HFFc6 (cell line): ENCODE measurements at places on chromosomes 16 and 17. TPM values are rescaled to one million over a fixed set of nuclear protein-coding genes. Genes with fewer than 3 reads are reported as not detected.

DNA sequence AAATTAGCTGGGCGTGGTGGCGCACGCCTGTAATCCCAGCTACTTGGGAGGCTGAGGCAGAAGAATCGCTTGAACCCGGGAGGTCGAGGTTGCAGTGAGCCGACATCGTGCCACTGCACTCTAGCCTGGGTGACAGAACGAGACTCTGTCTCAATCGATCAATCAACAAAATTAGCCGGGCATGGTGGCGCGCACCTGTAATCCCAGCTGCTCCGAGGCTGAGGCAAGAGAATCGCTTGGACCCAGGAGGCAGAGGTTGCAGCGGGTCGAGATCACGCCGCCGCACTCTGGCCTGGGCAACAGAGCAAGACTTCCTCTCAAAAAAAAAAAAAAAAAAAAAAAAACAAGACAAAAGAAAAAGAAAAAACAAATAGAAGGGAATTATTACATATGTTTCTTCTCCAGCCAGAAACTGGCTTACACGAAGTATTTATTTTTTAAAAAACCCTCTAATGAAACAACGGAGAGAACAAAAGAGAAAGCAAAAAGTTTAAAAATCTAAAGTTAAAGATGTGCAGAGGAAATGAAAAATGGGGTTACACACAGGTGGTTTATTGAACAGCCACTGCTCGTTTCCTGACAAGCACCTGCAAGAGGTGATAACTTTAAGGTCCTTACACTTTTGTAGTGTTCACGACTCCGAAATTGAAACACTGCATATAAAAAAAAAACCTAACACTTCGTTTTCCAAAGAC is 1.4 kb downstream of the SYNRG start:
- DNase-seq = no peak
- peaks cover 9% of the 10 kb centered on the region for H3K36me3 ChIP-seq
- peaks cover 54% of the 10 kb centered on the region for H3K4me1 ChIP-seq
- peak overlapping the region; percentile 96 for H3K27ac ChIP-seq
- peak overlapping the region; percentile 97 for H3K4me3 ChIP-seq
- no peaks in the 10 kb centered on the region for H3K27me3 ChIP-seq

- H3K27me3 ChIP-seq = peaks cover 23% of the 10 kb centered on the region
- H3K36me3 ChIP-seq = no peaks in the 10 kb centered on the region
- no peak overlapping the region for H3K27ac ChIP-seq
- no peak overlapping the region for H3K4me3 ChIP-seq
Measured at GRCh38 chr16:83973077-83973476, 5.0 kb downstream of the NECAB2 start.

- no peak overlapping the region for H3K4me3 ChIP-seq
- no peak overlapping the region for H3K27ac ChIP-seq
- DNase-seq = no peak
- H3K27me3 ChIP-seq = no peaks in the 10 kb centered on the region
- no peaks in the 10 kb centered on the region for H3K4me1 ChIP-seq
Measured at GRCh38 chr16:72262711-72263110, 90.8 kb upstream of the PMFBP1 start.

DNA sequence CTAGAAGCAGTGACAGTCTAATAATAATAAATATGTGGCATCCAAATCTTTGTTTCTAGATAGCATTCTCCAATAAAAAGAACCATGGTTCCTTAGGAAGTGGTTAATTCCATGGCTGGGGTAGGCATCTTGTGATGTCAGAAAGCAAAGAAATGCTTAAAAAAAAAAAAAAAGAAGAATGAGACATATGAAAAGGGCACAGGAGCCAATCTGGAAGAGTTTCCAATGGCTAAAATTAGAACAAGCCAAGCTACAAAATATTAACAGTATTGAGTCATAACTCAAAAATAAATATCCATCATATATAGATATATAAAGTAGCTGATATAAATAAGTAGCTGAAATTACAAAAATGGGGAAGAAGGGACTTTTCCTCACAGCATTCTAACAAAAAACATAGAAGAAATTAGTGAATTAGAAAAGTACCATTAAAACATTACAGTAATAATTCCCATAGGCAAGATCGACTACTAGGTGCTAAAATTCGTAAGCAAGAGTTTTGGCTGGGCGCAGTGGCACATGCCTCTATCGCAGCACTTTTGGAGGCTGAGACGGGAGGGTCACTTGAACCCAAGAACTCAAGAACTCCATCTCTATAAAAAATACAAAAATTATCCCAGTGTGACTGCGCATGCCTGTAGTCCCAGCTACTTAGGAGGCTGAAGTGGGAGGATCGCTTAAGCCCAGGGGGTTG is 111.3 kb downstream of the TRIM37 start:
- peaks cover 32% of the 10 kb centered on the region; the same call in 1 of the 2 replicates for H3K36me3 ChIP-seq
- peak; percentile 25 for DNase-seq
- H3K27ac ChIP-seq = no peak overlapping the region; the same call in 1 of the 2 replicates
- H3K4me3 ChIP-seq = no peak overlapping the region; the same call in 1 of the 2 replicates
- peaks cover 2% of the 10 kb centered on the region for H3K27me3 ChIP-seq

GRCh38 chr16:15854906-15855703 is 1.7 kb downstream of the MYH11 start:
- H3K4me3 ChIP-seq = no peak overlapping the region
- DNase-seq = no peak
- H3K36me3 ChIP-seq = no peaks in the 10 kb centered on the region
- peaks cover 10% of the 10 kb centered on the region for H3K4me1 ChIP-seq
- H3K27ac ChIP-seq = no peak overlapping the region

- H3K4me3 ChIP-seq = no peak overlapping the region
- H3K27ac ChIP-seq = no peak overlapping the region
- H3K4me1 ChIP-seq = no peaks in the 10 kb centered on the region
- H3K27me3 ChIP-seq = peaks cover 1% of the 10 kb centered on the region; the same call in 1 of the 2 replicates
Measured at GRCh38 chr17:36136439-36136838, 32.8 kb downstream of the CCL4 start.

DNA sequence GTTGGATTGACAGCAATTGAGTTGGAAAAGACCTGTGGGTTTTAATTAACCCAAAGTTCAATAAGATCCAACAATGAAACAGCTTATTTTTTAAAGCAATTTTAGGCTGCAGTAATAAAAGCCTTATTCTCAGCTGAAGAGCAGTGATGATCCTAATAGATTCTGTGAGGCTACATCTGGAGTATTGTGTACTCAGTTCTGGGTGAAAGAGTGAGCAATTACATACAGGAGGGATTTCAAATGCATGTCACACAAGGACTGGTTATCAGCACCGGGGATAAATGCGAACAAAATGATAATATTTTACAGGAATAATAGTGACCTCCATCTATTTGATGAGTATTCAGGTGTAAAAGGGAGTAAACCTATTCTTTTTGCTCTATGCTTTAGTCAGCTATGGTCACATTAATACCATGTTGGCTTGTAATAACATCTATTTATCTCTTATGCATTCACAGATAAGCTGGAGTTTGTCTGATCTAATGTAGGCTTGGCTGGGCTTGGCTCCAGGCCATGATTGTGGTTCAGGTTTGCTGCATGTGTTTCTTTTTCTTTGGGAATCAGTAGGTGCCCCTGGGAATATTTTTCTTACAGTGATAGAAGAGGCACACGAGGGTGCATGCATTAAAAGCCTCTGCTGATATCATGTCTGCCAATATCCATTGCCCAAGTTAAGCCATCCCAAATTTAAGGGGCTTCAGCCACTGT is 22.2 kb upstream of the TOX3 start:
- no peaks in the 10 kb centered on the region; the same call in none of the 2 replicates for H3K27me3 ChIP-seq
- no peaks in the 10 kb centered on the region for H3K4me1 ChIP-seq
- peaks cover 12% of the 10 kb centered on the region; the same call in 1 of the 2 replicates for H3K36me3 ChIP-seq
- no peak for DNase-seq
- H3K27ac ChIP-seq = no peak overlapping the region

GRCh38 chr17:6482105-6482455 is 37.8 kb downstream of the PIMREG start:
- DNase-seq = no peak
- peaks cover 44% of the 10 kb centered on the region for H3K27me3 ChIP-seq
- no peaks in the 10 kb centered on the region for H3K4me1 ChIP-seq
- H3K36me3 ChIP-seq = no peaks in the 10 kb centered on the region

DNA sequence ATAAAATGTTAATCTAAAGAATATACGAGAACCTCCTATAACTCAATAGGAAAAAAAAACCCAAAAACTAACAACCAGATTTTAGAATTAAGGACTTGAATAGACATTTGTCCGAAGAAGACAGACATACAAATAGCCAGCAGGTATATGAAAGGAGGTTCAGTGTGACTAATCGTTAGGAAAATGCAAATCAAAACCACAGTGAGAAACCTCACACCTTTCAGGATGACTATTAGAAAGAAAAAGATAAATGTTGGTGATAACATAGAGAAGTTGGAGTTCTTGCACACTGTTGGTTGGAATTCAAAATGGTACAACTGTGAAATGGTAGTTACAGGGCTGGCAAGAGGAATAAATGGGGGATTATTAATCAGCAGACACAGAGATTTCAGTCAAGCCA is 339.0 kb downstream of the TMEM114 start:
- no peaks in the 10 kb centered on the region for H3K27me3 ChIP-seq
- no peak overlapping the region for H3K27ac ChIP-seq
- H3K4me1 ChIP-seq = no peaks in the 10 kb centered on the region
- no peak overlapping the region for H3K4me3 ChIP-seq
- H3K36me3 ChIP-seq = peaks cover 2% of the 10 kb centered on the region; the same call in 1 of the 2 replicates
- no peak for DNase-seq

GRCh38 chr17:39920218-39921210 is 2.1 kb upstream of the GSDMB start:
- no peak for DNase-seq
- no peak overlapping the region for H3K27ac ChIP-seq
- H3K36me3 ChIP-seq = peaks cover 6% of the 10 kb centered on the region; the same call in 1 of the 2 replicates

GRCh38 chr16:70801611-70802010 is 653 bp upstream of the VAC14 start:
- peaks cover 7% of the 10 kb centered on the region for H3K36me3 ChIP-seq
- H3K27me3 ChIP-seq = no peaks in the 10 kb centered on the region
- H3K4me1 ChIP-seq = peaks cover 73% of the 10 kb centered on the region
- H3K27ac ChIP-seq = peak overlapping the region; percentile 84; the same call in 1 of the 2 replicates
- peak overlapping the region; percentile 99 for H3K4me3 ChIP-seq

- H3K4me1 ChIP-seq = no peaks in the 10 kb centered on the region
- no peak overlapping the region for H3K4me3 ChIP-seq
- no peak overlapping the region for H3K27ac ChIP-seq
- no peaks in the 10 kb centered on the region; the same call in 1 of the 2 replicates for H3K27me3 ChIP-seq
Measured at GRCh38 chr16:50293994-50294855, 27.9 kb downstream of the ADCY7 start.

- peak; percentile 54 for DNase-seq
- H3K4me3 ChIP-seq = peak overlapping the region; percentile 81
- no peaks in the 10 kb centered on the region for H3K36me3 ChIP-seq
- H3K27me3 ChIP-seq = peaks cover 2% of the 10 kb centered on the region; the same call in 1 of the 2 replicates
- H3K27ac ChIP-seq = peak overlapping the region; percentile 83
Measured at GRCh38 chr17:58338841-58339754, 10.5 kb upstream of the TSPOAP1 start.

GRCh38 chr17:59361916-59362810 is 30.7 kb downstream of the YPEL2 start:
- peak; percentile 93 for DNase-seq
- H3K27me3 ChIP-seq = no peaks in the 10 kb centered on the region
- peak overlapping the region; percentile 94 for H3K27ac ChIP-seq
- peak overlapping the region; percentile 75 for H3K4me3 ChIP-seq
- peaks cover 69% of the 10 kb centered on the region for H3K4me1 ChIP-seq
- no peaks in the 10 kb centered on the region for H3K36me3 ChIP-seq

- no peak overlapping the region for H3K4me3 ChIP-seq
- peaks cover 4% of the 10 kb centered on the region; the same call in 1 of the 2 replicates for H3K36me3 ChIP-seq
Measured at GRCh38 chr17:78242024-78242742, 10.8 kb downstream of the TMEM235 start.

GRCh38 chr17:71760062-71760720 is 360.6 kb upstream of the SOX9 start:
- DNase-seq = no peak
- H3K4me3 ChIP-seq = no peak overlapping the region
- H3K36me3 ChIP-seq = no peaks in the 10 kb centered on the region
- peaks cover 11% of the 10 kb centered on the region for H3K27me3 ChIP-seq

- H3K36me3 ChIP-seq = no peaks in the 10 kb centered on the region
- H3K4me1 ChIP-seq = no peaks in the 10 kb centered on the region
- no peak overlapping the region for H3K27ac ChIP-seq
- no peak overlapping the region for H3K4me3 ChIP-seq
Measured at GRCh38 chr16:89176147-89176690, 4.7 kb downstream of the CDH15 start.

GRCh38 chr17:21313320-21313719 is 28.8 kb downstream of the MAP2K3 start:
- H3K27me3 ChIP-seq = peaks cover 11% of the 10 kb centered on the region
- no peak for DNase-seq
- peaks cover 20% of the 10 kb centered on the region for H3K36me3 ChIP-seq
- H3K4me3 ChIP-seq = no peak overlapping the region
- H3K27ac ChIP-seq = no peak overlapping the region; the same call in 1 of the 2 replicates

DNA sequence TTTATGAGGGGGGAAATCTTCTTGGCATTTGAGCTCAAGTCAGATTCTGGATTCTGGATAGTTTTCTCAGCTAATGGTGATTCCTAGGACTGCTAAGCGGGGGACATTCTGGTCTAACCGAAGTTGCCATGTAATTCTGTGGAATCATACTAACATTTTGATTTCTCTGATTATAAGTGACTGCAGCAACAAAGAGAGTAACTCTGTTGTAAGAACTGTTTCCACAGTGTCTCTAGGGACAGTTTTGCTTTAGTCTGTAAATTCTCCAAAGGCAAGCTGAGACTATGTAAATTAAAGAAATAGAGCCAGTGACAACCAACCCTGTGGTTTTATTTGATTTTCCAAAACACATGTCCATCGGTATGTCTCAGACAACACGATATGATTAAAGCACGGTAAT is 286.2 kb downstream of the IRX3 start:
- peaks cover 7% of the 10 kb centered on the region; the same call in 1 of the 2 replicates for H3K4me1 ChIP-seq
- peaks cover 2% of the 10 kb centered on the region; the same call in 1 of the 2 replicates for H3K27me3 ChIP-seq
- no peak for DNase-seq
- H3K27ac ChIP-seq = no peak overlapping the region
- H3K4me3 ChIP-seq = no peak overlapping the region
- peaks cover 3% of the 10 kb centered on the region; the same call in 1 of the 2 replicates for H3K36me3 ChIP-seq

DNA sequence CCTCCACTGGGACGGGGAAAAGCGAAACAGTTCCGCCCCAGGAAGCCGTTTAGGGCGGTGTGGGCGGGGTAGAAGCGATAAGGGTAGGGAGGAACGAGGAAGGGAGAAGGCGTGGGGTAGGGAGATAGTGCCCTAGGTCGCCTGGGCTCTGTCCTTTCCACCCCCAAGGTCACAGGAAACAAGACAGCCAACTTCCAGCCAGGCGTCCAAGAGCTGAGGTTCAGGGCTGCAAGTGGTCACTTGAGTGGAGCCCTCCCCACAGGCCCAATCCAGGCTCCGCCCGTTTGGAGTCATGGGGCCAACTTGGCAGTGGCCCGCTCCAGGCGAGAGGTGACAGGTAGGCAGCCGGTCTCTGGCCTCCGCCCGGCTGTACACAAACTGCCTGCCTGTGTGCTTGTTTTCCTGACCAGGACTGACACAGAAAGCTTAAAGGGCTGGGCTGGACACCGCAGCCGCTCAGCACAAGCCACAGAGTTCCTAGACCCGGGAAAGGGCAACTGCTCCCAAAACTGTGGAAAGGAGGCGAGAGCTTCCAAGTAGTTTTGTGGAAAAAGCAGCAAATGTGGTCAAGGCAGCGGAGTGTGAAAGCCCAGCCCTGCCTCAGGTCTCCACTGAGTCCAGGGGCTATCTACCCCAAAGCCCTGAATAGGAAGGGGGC is at the start of gene RILP:
Gene RILP, minus strand, starts transcription at position 23 of the 658 bp plus-strand sequence. CDS start 62 bp downstream, outside the sequence.
- peak within 1 kb of the TSS; percentile 64 for H3K27ac ChIP-seq
- H3K36me3 ChIP-seq = peaks cover 22% of the 10 kb centered on the region
- no peaks in the 10 kb centered on the region for H3K27me3 ChIP-seq
- no peak for DNase-seq

The C16orf46 gene
- 0.23 to 0.70 TPM (median 0.24 TPM) in 3 replicates for total RNA-seq

The SNX20 gene
- total RNA-seq = not detected in 3 replicates

The DPEP1 gene
- total RNA-seq = not detected in 3 replicates

The ZNF423 gene
- not detected in 3 replicates for total RNA-seq

The ASGR2 gene
- total RNA-seq = not detected in 3 replicates

The PRDM7 gene
- total RNA-seq = not detected in 3 replicates

The FNDC8 gene
- total RNA-seq = not detected in 3 replicates

The USP6 gene
- total RNA-seq = 0.11 and 0.16 TPM in 2 replicates

The ELOB gene
- 334 to 460 TPM (median 366 TPM) in 3 replicates for total RNA-seq
